ENCODE measurements at places on chromosomes 13 and 19.

DNA sequence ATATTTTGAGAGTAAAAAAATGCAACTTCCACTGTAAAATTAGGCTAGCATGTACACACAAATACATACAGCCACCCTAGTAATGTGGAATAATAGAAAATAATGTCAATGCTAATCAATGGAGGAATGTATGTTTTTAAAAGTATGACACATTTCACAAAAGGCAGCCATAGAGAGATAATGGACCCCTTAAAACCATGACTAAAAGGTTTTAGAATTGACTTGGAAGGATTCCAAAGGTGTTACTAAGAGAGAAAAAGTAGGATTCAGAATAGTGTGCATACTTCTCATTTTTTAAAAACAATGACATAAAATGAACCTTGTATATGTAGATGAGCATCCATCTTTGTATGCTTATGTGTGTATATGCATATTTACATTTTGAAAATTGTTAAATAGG lies 597.9 kb upstream of the PCDH9 start:
- no peak for DNase-seq

GRCh38 chr19:45112111-45112827 lies 19.3 kb downstream of the PPP1R37 start:
- no peak for DNase-seq

GRCh38 chr19:51093510-51094345 lies 11.0 kb upstream of the KLK14 start:
- no peak for DNase-seq

DNA sequence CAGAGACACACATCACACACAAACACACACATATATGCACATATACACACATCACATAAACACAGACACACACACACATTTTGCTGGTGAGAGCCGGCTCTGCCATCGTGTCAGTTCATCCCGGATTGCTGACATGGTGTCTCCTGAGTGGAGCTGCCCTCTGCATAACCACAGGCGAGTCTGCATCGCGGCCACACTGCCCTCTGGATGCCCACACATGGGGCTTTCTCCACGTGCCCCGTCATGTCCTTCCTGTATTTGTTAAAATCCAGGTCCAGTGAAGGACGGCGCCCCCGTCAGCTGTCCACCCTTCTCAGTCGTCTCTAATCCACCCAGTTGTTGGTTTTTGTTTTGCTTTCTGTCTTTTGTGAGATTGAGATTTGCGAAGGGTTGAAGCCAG lies 52.6 kb upstream of the F7 start:
- DNase-seq = no peak

- DNase-seq = no peak
These were observed 17.3 kb upstream of the CLDN10 start for GRCh38 chr13:95535243-95535642.

GRCh38 chr13:31747291-31747690 lies 8.0 kb downstream of the RXFP2 start:
- no peak for DNase-seq

- no peak for DNase-seq
These were observed 694 bp downstream of the CLN5 start for GRCh38 chr13:76992548-76993001.

- DNase-seq = no peak
These were observed 9.8 kb downstream of the MEDAG start for GRCh38 chr13:30915691-30916541.

DNA sequence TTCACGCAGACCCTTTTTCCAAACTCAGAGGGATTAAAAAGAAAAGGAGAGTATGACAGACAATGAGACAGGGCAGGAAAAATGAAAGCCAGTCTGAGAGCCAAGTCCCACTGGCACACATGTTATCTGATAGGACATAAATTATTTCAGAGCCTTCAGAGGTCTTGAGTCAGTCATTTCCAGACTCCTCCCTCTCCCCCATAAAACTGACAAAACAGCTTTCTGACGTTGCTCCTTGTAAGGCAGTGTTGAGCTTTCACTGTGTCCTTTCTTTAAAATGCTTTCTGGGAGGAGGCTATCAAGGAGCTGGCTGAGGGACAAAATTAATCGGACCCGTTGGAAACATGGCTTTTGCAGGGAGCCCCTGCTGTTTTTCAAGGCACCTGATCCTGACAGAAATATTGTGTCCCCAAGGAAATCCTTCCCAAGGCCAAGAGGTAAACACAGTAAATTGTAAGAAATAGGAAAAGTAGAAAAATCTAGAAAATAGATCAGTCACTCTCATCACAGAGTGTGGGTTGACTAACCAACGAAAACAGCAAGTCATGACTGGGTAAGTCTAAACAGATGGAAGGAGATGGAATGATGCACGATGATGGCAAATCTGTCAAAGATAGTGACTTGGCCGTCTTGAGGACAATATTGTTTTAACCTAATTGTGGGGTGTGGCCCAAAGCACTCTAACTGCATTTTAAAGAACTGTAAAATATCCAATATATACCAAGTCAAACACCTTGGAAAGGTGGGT lies 89.7 kb downstream of the DCT start:
- DNase-seq = no peak

DNA sequence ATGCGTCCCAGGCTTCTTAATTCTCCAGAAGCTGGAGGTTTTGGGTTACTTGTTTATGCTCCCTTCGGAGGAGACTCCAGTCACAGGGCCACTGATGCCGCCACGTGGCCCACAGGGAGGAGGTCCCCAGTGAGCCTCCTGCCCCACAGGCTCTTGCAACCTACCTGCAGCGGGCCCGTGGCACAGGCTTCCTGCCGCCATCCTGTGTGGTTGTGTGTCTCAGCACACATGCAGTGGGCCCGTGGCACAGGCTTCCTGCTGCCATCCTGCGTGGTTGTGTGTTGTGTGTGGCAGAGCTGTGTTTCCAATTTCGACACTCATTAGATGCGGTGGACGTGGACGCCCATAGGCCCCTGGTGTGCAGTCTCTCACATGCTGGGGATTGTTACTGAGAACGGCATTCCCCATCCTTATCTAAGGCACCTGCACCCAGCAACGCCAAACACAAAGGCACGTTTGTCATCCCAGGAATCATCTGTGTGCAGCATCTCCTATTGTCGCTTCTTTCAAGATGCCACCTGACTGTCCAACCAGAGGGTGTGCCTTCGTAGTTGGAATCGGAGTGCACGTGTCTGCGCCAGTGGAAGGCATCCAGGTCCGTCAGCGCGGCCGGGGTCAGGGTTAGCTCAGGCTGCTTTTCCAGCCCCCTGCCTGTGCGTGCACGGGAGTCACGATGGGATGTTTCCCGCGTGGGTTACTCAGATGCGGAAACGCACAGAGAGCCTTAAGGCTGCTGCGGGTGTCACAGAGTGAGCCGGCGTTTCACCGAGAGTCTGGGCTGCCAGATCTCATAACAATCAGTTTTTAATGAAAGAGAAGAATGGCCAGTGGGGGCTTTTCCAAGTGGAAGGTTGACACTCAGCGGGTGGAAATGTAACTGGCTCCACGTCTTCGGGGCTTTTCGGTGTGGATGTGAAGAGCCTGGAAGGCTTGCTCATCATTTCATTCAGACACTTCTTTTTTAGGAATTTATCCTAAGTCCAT lies 119.8 kb downstream of the ATP11A start:
- no peak for DNase-seq

DNA sequence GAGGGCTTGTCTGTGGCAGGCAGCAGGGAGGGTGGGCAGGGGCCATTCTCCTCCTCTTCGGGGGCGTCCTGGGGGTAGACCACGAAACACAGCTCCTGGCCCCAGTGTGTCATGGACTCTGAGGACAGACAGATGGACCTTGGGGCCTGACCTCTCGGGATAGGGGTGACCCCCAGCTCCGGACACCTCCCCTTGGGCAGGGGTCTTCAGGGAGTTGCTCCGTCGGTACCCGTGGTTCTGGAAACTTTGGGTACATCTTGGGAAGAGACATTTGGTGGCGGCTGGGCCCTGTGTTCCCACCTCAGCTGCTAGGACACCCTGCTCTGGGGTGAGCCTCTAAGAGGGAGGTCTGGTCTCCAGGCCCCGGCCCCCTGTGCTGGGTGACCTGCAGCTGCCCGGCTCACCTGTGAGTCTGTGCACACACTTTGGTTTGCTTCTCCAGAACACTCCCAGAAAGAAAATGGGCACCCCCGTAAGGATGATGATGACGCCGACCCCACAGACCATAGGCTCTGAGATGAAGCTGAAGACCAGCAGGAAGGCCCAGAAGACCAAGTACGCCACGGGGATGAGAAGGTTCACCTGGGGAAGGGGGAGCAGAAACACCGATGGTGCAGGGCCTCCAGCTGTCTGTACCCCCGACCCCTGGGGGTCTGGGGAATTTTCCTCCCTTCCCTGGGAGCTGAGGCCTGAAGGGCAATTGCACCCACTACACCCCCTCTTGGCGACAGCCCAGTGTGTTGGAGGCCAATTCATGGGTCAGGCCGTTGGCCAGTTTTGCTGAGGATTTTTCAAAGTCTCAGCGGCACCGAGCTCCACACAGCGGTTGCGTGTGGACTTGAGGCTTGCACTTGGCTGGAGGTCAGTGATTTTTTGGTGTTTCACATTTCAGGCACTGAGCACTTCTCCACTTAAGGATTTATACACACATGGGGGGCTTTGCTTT lies 15.0 kb downstream of the LRP3 start:
- no peak for DNase-seq

- DNase-seq = no peak
These were observed 70.3 kb downstream of the FNDC3A start for GRCh38 chr13:49046002-49046401.

GRCh38 chr19:32901504-32902161 lies 32.1 kb upstream of the SLC7A9 start:
- DNase-seq = no peak

DNA sequence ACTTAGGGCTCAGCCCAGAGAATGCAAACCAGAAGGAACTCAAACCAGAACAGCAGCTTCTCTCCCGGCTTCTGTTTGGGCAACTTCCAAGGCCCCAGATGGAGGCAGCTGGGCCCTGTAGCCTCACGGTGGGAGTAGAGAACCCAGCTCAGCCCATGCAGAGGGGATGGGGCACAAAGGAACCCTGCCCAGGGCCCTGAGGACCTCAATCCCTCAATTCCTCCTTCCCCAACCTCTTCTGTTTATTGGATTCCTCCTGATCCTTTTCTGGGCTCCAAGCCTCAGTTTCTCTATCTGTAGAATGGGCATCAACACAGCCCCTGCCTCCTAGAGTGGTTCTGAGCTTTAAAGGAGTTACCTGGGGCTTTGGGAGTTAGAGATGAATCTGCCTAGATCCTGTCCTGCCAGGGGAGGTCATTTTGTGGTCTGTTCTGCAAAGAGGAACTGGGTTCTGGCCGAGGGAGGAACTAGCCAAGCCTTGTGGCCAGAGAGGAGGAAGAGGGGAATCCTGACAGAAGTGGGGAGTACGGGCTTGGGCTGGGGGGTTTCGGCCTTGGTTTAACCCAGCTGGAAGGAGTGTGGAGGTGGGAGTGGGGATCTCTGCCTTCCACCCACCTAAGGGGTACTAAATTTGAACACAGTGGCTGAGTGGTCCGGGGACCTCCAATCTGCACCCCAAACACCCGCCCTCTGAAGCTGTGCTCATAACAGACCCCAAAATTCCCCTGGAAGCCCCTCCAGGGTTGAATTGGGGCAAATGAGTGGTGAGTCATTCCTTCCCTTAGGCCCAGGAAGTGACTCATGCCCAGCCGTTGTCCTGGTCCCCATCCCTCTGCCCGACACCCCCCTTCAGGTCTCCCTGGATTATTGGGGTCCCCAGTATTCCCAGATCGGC lies 2.7 kb downstream of the ADGRE5 start:
- no peak for DNase-seq

- DNase-seq = no peak
These were observed 9.9 kb downstream of the COL4A1 start for GRCh38 chr13:110297011-110297410.

- no peak for DNase-seq
These were observed 87.0 kb upstream of the TSHZ3 start for GRCh38 chr19:31436121-31436776.

DNA sequence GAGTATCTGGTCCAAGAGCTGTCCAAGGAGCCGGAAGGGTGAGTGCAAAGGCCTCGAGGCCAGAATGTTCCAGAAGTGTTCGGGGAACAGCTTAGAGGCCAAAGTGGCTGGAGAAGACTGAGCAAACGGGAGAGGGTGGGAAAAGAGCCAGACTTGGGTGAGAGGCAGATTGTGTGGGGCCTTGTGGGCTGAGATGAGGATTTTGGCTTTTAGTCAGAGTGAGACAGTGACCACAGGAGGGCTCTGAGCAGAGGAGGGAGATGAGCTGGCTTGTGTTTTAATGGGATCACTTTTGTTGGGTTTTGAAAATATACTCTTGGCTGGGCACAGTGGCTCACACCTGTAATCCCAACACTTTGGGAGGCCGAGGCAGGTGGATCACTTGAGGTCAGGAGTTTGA lies 5.6 kb downstream of the NANOS2 start:
- DNase-seq = no peak

GRCh38 chr13:41463838-41464602 lies 6.7 kb downstream of the RGCC start:
- no peak for DNase-seq

GRCh38 chr13:59842507-59842906 lies 321.2 kb downstream of the DIAPH3 start:
- no peak for DNase-seq

DNA sequence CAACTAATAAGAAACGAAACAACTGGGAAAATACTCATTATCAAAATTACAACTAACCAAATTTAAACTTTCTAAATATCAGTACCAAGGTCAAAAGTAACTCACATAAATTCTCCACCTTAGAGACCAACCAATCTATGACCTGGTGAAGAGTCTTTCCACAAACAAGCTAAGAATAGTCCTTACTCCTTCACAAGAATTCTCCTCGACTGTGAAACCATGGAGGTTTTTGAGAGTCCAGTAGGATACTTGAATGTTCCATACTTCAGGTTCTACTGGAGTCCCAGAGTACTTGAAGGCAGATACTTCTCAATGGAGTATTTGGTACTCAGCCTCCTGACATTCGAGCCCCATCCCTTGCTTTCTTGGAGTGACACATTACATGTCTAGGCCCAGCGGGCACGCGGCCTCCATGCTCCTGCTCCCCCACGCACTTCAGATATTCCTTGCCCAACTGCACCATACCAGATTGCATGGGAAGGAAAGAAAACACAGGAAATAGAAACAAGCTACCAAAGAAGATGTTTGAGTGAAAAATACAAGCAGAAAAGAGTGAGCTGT lies 63.9 kb downstream of the ABCC4 start:
- DNase-seq = no peak

GRCh38 chr19:49441210-49441959 lies at the start of gene SLC17A7:
Gene SLC17A7, minus strand, starts transcription at chr19:49441527. Its CDS starts 148 bp downstream, at chr19:49441379.
- DNase-seq = no peak

- DNase-seq = no peak
These were observed 80.0 kb downstream of the KDM4B start for GRCh38 chr19:5048727-5049553.

GRCh38 chr13:105519771-105520170 lies 1015.7 kb downstream of the EFNB2 start:
- no peak for DNase-seq

DNA sequence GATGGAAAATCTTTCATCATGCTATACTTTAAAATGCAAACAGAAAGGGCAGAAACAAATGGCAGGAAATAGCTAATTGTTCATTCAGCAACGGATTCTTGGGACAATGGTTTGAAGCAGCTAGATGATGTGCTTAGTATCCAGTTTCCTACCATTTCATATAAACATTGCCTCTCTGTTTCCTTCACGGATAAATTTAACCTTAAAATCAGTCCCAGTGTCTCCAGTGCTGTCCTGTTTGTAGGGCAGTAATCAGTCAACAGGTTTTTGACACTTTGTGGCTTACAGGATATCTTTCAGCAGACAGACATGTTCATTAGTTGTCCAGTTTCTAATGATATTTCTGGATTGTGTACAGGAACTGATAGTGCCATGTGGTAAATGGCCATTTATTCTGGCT lies 24.7 kb upstream of the RB1 start:
- DNase-seq = no peak
